Stimulated activated CD4-positive, alpha-beta T cell treated with anti-CD3 and anti-CD28 coated beads, Interleukin-1b, Interleukin-23, amount 100 ng/mL, for 1 hour (primary cell): ENCODE measurements at places on chromosomes 2 and 18.

GRCh38 chr18:25399554-25399953 is 47.6 kb upstream of the ZNF521 start:
- DNase-seq = no peak

DNA sequence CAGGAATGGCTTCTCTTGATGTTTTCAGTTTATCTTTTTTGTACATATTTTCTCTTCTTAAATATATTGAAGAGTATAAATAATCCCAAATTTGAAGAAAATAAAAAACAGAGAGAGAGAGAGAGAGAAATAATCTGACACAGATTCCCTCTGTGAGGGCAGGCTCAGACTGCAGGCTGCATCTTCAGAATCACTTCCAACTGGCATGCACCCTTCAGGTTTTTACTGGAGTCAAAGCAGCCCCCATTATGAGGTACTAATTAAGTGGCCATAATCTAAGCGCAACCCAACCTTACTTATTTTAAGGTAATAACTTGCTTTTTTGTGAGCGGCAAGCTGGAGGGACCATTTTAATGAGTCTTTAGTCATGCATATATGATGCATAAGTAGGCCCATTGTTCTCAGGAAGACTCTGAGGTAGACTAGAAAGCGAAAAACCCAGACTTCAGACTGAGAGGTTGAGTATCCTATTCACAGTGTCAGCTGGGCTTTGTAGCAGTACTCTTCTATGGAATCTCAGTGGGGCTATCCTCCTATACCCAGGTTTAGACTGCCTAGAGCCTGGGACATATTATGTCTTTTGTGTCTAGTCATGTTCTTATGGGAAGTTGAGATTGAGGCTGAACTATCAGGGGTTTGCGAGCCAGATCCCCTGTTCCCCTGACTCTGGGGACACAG is 167.4 kb downstream of the SP3 start:
- no peak for DNase-seq

DNA sequence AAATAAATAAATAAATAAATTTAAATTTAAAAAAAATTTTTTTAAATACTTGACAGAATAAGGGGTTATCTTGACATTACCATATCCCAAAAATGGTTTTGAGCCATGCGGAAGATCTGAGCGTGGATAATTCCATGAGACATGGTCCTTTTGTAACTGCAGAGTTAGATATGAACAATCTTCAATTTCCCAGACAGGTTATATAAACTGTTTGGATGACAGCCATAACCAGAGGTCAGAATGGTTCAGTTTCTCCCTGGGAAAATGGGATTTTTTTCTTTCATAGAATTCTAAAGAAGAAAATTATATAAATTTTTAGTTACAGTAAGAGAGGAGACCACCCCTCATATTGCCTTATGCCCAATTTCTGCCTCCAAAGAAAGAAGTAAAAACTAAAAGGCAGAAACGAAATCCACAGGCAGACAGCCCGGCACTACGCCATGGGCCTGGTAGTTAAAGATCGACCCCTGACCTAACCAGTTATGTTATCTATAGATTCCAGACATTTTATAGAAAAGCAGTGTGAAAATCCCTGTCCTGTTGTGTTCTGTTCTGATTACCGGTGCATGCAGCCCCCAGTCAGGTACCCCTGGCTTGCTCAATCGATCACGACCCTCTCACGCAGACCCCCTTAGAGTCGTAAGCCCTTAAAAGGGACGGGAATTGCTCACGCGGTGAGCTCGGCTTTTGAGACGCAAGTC is 3.0 kb downstream of the GALM start:
- no peak for DNase-seq

- no peak for DNase-seq
Measured at GRCh38 chr2:156005999-156006712, 326.4 kb downstream of the NR4A2 start.

GRCh38 chr18:10060841-10061240 is 147.0 kb downstream of the VAPA start:
- DNase-seq = no peak

DNA sequence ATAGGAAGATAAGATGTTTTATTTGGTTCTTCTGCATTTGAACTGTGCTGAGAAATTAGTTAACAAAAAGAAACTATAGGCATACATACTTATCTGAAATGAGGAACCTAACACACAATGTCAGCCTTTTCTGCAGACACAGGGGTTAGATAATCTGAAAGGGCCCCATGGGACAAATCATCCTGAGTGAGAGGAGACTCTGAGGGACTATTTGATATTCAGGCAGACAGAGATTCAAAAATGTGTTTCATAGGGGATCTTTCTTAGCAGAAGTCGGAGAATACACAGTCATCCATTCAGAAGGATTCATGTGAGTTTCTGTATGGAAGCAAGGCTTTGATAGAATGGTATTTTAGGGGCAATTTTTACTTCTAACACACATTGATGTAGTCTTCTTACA is 79.1 kb downstream of the NCKAP5 start:
- no peak for DNase-seq

GRCh38 chr2:105254531-105255210 is 13.1 kb downstream of the GPR45 start:
- no peak for DNase-seq

GRCh38 chr2:229409751-229410181 is 138.7 kb upstream of the PID1 start:
- no peak for DNase-seq

GRCh38 chr2:126748929-126749518 is 93.1 kb downstream of the GYPC start:
- no peak for DNase-seq

DNA sequence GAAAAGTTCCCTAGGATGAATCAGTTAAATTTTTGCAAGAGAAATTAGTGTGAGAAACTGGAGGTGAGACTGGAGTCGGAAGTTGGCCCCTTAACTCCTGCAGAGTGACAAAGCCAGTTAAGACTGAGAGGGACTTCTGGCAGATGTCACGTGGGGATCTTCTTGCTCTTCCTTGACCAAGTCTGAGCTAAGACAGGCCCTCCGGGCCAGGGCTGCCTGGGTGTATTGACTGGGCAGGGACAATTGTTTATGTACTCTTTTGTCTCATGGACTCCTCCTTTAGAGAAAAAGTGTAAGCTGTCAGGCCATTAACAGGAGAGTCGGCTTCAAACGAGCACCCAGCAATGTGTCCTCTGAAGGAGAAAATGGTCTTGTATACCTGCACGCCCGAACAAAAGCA is 48.6 kb upstream of the RALBP1 start:
- DNase-seq = no peak

GRCh38 chr2:182980115-182980514 is 58.1 kb downstream of the NCKAP1 start:
- DNase-seq = no peak

- no peak for DNase-seq
Measured at GRCh38 chr18:44579028-44579702, 101.5 kb upstream of the SETBP1 start.

GRCh38 chr2:155574941-155575340 is 757.6 kb downstream of the NR4A2 start:
- DNase-seq = no peak

DNA sequence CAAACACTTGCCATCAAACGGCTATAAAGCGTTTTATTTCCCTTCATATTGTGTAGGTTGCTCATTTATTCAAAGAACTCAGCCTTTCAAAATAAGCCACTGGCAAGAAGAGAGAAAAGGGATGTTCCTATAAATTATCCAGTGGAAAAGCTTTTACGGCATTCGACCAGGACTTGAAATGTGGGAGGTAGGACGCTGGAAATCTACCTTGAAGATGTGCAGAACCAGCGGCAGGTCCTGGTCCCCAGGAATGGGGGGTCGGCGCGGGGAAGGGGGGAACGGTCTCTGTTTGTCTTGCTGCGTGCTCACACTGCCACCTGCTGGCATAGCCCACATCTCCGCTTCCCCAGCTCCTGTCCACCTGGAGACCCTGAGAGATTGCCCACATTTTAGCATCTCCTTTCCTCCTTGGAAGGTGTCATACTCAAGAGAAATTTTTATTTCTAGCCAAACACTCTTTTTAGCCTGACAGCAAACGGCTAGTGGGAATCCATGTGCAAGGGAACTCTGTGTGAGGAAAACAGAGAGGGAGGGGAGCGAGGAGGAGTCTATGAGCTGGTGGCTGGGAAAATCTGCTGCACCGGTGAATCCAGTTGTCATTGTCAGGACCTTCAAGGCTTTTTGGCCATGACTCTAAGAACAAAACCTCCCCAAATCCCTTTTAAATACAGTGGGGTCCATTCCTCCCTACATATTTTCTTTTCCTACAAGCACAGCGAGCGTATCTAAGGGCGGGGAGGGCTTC is 349.0 kb upstream of the PKDCC start:
- no peak for DNase-seq

GRCh38 chr18:46298511-46298910 is 194.3 kb downstream of the HAUS1 start:
- no peak for DNase-seq

- no peak for DNase-seq
Measured at GRCh38 chr2:207405150-207405549, 124.6 kb upstream of the CREB1 start.

GRCh38 chr2:227615906-227616305 is 1.3 kb upstream of the SCYGR3 start:
- no peak for DNase-seq

GRCh38 chr2:55048508-55049042 is 1.7 kb downstream of the RTN4 start:
- no peak for DNase-seq

GRCh38 chr18:44700652-44701051 is 20.0 kb downstream of the SETBP1 start:
- no peak for DNase-seq

DNA sequence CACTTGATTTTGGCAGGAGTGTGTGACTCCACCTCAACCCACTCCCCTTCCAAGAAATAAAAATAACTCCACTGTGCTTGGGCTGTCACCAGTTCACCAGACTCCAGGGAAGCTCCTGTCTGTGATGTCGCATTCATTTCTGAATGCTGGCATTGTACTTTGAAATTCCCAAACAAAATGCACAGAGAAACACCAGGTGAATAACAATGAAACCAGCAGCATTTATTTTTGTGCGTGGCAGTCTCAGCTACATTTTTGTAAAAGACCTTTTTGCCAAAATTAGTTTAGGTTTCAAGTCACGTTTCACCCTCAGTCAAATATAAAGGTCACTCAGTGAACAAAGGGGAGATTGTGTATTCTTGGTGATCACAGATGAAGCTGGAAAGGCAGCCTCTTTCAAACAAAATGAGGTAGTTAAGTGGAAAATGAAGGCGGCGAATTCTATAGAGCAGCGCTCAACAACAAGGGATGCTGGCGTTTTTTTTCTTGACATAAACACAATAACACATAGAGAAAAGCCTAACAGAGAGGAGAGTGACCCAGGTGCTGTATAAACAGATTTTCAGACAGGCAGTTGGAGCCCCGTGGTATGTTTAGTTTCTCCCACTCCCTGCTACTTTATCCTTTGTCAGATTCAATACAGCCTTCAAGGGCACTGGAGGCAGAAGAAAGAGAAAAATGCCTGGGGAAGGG is 210.3 kb upstream of the GCFC2 start:
- DNase-seq = no peak

DNA sequence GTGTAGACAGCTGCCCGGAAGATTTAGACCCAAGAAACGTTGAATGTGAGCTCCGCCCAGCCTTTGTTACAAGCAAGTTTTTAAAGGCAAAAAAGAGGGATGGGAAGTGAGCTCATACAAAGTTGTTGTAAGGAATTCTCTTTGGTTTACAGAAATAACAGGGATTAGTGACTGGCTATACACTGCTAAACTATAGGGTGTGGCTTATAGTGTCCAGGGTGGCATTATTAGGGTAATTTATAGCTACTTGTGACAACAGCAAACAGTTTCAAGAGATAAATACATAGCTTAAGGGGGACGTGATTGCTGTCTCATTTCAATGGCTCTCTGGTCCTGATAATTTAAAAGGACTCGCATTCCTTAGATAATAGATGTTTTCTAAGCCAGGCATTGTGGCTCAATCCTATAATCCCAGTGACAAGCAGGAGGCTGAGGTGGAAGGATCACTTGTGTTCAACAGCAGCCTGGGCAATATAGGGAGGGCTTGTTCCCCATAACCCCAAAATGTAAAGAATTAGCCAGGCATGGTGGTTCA is 66.5 kb upstream of the TGIF1 start:
- no peak for DNase-seq

- DNase-seq = no peak
Measured at GRCh38 chr2:62472312-62472711, 33.7 kb downstream of the TMEM17 start.

DNA sequence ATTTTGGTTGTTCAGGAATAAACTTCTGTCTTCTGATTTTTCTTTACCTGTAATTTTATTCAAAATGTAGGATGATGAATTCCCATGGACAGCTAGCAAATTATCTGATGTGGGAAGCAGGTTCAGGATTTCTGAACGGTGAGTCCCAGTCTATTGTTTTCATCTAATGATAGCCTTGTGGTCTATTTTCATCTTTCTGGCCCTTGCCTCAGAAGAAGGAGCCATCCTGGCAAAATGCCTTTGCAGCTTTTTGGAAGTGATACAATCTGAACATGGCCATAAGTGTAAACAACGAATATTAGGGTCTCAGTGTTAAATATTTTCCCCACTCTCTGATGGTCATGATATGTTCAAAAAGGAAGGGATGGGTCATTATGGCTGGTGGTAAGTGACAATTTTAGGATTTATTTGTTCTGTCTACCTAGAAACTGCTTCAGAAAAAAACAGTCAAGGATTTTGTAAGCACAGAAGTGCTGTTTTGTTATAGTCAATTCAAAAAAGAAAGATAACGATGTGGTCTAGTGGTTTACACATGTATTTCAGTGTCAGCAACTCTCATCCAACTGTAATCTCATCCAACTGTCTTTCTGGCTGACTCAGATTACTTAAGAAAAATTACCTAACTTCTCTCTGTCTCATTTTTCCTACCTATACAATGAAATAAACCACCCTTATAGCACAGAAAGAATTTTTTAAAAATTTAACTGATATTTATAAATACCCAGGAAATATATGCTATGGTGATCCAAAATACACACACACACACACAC is 272.6 kb upstream of the ERBB4 start:
- no peak for DNase-seq
